ENCODE measurements at places on chromosomes 12 and 14.

- no peak for DNase-seq
Measured at GRCh38 chr14:96574633-96575632, 72.8 kb downstream of the PAPOLA start.

GRCh38 chr14:84468153-84468552 lies 1061.8 kb upstream of the FLRT2 start:
- no peak for DNase-seq

GRCh38 chr12:93443576-93443975 lies 1.8 kb upstream of the UBE2N start:
- no peak for DNase-seq

GRCh38 chr12:75322464-75322863 lies 7.7 kb downstream of the CAPS2 start:
- DNase-seq, result no peak

DNA sequence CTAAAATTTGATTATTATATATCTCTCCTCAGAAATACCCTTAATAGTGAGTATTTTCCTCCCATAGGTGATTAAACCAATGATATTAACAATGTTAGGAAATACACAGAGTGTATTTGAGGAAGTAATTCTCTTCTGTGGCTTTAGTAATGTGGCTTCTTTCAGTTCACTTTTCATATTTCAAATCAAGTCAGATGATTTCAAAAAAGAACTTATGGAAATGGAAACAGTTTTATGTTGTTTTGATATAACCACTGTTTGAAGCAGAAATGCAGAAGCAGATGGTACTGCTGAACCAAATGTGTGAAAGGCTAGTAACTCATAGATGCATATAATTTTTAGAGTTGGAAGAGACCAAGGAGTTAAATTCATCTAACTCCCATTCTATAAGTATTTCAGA lies 1.9 kb upstream of the GPR33 start:
- DNase-seq, result no peak

DNA sequence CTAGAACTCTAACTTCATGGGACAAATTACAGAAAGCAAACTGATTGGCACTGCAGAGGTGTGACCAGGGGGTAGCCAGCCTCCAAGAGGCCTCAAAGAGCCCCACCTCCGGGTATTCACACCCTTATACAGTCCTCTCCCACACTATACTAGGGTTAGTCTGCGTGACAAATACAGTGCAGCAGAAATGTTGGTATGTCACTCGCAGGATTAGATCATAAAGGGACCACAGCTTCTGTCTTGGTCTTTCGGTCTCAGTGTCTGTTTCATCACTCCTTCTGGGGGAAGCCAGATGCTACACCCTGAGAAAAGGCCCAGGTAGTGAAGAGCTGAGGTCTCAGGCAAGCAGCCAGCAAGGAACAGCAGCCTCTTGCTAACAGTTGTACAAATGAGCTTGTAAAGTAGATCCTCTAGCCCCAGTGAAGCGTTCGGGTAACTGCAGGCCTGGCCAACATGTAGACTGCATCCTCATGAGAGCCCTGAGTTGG lies 68.9 kb upstream of the SAV1 start:
- no peak for DNase-seq

DNA sequence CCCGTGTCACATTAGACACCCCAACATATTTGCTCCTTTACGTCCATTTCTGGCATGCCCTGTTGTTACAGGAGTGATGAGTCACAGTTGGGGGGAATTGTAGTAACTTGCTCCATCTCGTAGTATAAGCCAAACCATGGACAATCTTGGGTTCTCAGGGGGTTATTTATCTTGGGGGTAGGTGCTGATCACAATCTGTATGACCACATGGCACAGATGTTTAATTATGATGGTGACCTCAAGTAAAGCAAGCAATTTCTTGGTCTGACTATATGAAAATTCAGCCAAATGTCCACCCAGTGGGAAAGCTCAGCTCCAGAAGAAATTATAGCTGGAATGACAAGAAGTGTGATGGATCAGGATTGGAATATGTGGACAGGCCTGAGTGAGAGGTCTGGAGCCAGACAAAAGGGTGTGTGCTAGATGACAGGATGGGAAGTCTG lies 32.1 kb upstream of the STON2 start:
- DNase-seq, result no peak

DNA sequence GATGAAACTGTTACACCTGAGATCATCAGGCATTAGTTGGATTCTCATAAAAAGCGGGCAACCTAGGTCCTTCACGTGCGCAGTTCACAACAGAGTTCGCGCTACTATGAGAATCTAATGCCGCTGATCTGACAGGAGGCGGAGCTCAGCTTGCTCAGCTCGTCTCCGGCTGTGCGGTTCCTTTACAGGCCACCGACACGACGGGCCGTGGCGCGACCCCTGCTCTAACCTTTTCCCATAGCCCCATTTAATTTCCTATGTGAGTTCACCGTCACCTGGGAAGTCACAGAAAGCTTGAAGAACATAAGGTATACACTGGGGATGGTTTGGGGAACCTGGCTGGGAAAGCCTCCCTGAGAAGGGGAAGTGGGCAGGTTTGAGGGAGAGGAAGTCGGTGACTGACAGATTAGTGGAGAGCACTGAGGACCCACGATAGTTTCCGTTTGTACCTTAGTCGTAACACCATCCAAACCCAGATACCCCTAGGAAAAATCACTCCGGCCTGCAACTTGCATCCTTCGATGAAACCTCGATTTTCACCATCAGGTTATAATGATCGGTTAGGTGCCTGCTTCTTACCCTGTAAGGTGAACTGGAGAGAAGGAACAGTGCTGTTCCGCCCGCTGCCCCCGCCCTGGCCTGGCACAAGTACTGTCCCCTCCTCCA lies 2.8 kb upstream of the AAAS start:
- DNase-seq, result peak; percentile 70

DNA sequence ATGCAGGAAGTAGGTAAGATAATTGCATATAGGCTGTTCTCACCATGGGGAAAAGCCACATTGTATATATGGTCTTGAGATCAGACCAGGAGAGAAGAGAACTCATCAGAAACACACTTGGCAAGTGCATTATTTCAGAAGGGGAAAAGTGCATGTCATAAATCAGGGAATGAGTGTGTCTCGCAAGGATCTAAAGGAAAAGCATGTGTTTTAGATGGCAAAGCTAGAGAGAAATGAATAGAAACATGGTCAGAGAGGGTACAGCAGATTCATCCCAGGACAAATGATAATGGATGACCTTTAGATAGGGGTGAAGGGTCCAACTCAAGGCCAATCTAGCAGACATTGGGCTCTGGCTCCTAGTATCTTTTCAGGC lies 230.2 kb upstream of the NAV3 start:
- no peak for DNase-seq

DNA sequence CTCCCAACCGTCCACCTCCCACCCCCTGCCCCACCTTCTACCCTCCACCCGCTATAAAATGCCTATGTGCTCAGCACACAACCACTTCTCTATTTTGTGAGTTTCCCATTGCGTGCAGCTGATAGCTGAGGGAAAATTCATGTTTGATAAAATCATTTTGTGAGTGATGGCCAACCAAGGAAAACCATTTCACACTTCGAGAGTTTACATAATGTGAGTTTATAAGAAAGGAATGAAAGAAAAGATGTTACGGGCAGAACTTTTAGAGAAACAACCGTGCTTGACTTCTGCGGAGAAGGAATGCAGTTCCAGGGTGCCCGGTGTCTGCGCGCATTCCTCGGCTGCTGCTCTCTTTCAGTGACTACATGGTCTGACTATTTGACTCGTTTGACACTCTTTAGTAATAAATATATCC lies 140.9 kb downstream of the EFCAB11 start:
- DNase-seq, result no peak

DNA sequence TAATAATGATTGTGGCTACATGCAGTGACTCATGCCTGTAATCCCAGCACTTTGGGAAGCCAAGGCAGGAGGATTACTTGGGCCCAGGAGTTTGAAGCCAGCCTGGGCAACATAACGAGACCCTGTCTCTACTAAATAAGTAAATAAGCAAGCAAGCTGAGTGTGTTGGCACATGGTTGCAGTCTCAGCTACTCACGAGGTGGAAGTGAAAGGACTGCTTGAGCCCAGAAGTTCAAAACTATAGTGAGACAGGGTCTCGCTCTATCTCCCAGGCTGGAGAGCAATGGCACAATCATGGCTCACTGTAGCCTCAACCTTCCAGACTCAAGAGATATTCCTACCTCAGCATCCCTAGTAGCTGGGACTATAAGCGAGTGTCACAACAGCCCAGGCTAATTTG lies 64.7 kb downstream of the RPS6KA5 start:
- DNase-seq, result no peak

GRCh38 chr12:84507956-84508850 lies 404.4 kb downstream of the SLC6A15 start:
- no peak for DNase-seq

DNA sequence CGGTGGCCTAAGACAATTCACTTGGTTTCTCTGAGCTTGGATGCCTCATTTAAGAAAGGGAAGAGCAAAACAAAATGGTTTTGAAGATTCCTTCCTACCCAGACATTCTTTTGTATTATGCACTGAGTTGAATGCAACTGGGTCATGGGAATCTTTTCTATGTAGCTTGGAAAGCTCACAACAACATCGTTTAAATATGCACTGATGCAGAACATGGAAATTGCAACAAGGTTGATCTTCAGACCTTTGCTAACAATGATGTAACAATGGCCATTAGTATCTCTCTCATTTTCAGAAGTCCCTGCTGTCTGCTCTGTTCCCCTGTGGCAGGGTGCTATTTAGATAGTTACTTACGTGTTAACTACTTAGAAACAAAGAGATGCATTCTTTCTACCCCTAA lies 30.1 kb upstream of the IGF1 start:
- DNase-seq, result no peak

GRCh38 chr14:48686650-48687049 lies 899.5 kb downstream of the RPS29 start:
- DNase-seq, result no peak

DNA sequence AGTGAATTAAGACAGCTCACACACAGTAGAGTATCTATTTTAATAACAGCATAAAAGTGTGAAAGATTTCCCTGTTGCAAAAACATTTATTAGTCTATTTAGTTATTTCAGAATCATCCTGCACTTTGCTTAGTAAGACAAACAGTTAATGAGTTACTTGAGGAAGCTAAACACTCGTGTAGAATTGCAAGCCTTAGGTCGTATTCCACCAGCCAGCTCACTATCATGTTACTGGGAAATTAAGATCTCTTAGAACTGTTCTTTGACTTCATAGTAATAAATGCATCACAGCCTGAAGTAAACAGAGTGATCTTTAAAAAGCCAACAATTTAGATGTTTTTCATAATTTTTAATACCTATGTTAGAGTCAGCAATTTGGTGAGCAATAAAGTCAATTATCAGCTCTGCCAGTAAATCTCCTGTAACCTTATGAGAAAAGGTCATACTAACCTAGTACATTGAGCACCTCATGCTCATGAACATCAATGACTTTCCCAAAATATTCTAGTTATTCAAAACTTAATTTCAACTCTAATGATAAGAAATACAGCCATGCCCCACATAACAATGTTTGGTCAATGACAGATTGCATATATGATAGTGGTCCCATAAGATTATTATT lies 26.7 kb upstream of the ETNK1 start:
- no peak for DNase-seq

GRCh38 chr12:107459641-107460040 lies 226.0 kb upstream of the PWP1 start:
- DNase-seq, result no peak

DNA sequence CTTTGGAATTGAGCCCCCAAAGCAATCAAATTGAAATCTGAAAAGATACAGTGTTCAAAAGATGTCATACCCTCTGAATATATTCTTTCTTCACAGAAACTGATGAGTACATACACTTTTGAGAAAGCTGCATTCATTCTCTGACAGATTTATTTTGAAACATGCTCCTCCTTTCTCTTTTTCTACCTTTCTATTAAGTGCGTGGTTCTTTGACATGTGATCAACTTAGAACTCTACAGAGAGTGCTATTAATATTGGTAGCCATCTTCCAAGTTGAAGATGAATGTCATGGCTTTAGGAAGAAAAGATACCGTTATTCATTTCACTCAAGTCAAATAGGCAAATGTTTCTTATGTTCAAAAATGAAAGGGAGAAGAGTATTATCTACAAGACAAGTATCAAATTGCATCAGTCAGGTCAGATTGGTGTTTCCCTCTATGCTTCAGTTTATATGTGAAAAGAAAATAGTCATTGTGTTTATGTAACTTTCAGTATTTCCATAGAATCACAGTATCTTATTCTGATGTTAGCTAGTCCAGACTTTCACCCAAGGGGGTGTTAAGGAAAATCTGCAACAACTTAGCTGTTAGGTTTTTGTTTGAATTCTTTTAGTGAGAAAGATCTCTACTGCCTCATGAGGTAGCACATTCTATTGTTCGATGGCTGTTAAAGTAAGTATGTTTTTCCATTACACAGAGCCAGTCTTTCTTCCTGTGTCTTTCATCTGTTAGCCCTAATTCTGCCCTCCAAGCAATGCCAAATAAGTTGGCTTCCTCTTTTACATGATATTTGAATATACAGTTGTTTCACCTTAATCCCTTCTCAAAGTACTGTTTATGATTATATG lies 55.4 kb upstream of the GARIN2 start:
- no peak for DNase-seq

- no peak for DNase-seq
Measured at GRCh38 chr12:47889040-47889439, 15.8 kb downstream of the VDR start.

DNA sequence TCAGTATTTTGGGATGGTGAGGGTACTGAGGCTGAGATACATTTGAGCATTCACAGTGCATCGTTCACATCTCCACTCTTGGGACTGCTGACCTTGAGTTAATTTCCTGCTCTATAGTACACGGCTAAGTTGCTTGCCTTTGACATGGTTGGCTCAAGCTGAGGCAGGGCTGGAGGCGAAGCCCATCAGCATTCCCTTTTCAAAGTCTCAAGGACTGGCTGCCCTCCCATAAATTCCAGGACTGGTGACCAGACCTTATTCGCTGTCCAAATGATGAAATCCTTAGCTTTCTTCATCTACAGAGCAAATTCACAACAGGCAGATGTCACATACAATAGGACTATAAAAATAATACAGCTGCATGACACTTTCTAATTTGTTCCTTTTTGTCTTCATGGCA lies 85.9 kb downstream of the SSPN start:
- no peak for DNase-seq

DNA sequence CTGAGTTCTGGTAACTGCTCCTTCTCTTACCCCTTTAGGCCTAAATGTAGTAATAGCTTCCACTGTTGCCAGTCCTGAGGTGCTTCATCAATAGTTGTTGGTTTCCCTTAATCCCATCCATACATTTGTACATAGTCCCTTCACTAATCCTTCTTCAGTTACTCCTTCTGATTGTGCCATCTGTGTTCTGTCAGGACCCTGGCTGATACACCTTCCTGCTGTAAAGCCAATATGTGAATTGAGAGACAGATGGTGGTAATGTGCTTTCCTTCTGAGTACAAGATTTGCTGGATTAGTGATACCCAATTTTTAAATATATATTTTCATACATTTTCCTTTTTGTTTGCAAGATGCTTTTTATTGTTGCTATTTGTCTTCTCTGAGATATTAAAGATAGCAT lies 66.4 kb downstream of the OTOGL start:
- DNase-seq, result no peak

GRCh38 chr14:77843195-77843594 lies 43.3 kb downstream of the ADCK1 start:
- no peak for DNase-seq

- DNase-seq, result peak; percentile 91
Measured at GRCh38 chr12:104485651-104486362, 29.1 kb downstream of the CHST11 start.

- DNase-seq, result no peak
Measured at GRCh38 chr14:72512281-72512680, 381.6 kb downstream of the DPF3 start.
